NCI-H1092 treated with DMSO at 0.1 percent for 48 hours (cell line): ENCODE measurements at places on chromosomes 16 and 17.

- no peak for DNase-seq
These were observed 332.5 kb downstream of the GRIN2A start for GRCh38 chr16:9849697-9850245.

DNA sequence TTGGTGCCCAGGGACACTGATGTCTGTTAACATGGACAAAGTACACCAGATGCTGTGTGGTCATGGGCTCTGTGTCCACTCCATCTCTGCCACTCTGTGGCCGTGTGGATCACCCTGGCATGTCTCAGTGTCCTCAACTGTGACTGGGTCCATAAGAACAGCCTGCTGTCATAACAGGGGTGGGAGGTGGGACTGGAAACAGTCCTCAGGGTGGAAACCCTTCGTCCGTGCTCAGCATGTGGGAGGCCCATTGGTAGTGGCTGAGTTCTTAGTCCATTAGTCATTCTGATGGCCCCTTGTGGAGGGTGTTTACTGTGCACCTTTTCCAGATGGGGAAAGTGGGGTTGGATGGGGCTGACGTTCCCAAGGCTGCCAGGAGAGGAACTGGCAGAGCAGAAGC lies 12.8 kb downstream of the FLYWCH2 start:
- DNase-seq = no peak

DNA sequence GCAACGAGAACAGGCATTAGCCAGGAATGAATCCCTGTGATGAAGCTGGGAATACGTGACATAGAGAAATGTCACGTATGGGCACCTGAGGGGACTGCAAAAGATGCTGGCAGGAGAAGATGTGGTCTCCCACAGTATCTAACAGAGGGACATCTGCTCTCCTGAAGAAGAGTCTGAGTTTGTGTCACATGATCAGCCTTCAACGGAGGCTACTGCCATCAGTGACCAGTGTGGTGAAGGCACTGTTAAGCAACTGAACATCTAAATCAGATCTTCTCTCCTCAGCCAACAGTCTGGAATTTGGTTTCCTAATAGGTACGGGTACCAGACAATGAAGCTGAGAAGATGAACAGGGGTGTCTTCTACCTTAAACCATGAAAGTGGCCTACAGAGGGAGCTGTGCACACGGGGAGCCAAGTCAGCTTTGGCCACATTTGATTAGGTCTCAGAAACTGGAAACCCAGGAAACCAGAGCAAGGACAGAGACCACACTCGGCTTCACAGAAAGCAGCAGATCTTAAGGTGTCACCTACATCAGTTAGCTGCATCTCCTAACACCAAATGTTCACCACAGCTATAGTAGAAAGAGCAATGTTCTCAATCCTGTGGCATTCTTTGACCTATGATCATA lies 41.8 kb downstream of the BRD7 start:
- no peak for DNase-seq

DNA sequence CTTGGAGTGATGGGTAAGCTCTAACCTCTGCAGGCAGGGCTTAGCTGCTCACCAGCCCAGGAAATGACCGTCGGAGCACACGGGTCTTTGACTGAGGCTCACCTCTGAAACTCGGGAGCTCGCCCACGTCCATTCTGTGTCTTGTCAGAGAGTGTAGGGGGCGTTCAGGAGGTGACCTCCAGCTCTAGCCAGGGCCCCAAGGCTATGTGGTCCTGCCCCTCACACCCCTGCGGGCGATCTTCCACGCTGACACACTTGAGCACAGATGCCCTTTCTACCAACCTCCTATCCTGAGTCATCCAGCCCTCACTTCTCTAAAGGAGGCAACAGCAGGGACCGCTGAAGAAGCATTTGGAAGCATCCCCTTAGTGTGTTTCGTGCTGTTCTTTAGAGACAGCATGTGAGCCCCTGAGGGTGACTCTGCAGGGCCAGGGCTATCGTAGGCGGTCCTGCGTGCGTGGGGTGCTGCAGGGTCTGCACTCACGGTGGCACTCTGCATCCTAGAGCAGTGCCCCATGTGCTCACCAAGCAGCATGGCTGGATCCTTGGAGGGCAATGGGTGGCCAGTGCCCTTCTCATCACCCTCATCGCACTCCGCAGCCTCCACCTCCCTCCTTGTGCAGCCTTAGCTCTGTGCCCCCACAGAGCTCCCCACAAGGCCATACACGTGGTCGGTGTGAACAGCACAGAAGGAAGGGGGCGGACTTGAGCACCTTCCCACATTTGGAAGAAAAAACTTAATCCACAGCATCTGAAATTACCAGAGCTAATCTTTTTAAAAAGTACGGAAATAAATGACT lies 33.8 kb downstream of the SLC47A1 start:
- no peak for DNase-seq

DNA sequence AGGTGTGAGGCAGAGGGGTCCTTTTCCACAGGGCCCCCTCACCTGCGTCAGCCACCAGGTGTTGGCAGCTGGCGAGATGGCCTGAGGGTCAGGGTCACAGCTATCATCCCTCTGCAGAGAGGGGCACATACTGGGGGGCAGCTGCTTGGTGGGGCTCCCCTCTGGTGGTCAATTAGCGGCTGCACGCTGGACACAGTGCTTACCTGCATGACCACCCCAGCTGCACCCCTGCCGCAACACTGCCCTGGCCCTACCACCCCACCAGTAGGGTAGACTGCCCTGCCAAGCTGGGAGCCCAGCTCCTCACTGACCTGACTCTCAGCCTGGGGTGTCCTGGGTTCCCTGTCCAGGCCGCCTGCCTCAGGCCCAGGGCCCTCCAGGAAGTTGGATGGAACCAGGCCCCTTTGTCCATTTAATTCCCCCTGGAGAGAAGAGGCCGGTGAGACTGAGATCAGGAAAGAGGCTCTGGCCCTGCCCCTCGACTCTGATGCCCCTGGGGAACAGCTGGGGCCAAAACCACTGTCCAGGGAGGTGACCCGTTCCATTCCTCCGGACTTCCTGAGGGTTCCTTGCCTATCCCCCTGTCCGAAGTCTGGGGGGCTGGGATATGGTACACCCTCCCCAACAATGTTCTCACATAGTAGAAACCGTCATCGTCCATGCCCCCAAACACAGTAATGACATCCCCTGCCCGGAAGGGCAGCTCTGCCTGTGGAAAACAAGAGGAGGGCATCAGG lies 23.7 kb downstream of the TSPOAP1 start:
- no peak for DNase-seq

DNA sequence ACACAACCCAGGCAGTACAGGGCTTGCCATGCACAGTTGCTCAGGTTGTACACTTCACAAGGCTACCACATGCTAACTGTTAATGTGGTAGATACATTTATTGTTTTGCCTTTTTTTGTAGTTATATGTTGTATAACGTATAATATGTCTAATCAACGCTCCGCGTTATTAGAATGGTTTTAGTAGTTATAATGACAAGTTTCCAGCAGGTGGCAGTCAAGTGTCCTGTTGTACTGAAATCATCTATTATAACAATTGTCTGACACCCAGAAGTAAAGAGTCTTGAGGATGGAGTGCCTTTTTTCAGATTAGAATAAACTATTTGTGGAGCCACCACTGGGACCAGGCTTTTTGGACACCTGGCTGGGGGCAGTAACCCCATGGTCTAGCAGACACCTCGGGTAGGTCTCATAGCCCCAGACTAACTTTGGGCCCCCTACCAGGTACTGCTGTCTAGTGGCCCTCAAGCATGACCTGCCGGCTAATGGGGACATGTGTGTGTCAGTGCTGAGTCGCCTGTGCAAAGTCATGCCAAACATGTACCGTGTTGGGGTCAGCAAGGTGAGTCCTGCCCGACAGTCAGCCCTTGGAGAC lies 32.8 kb downstream of the MYO15A start:
- peak; percentile 35 for DNase-seq
